ENCODE measurements at places on chromosomes 2 and 18.

GRCh38 chr2:25955036-25955435, 27.3 kb downstream of the KIF3C start:
- no peak for DNase-seq

- no peak for DNase-seq
Observed at GRCh38 chr2:228986961-228987360, 284.1 kb downstream of the PID1 start.

DNA sequence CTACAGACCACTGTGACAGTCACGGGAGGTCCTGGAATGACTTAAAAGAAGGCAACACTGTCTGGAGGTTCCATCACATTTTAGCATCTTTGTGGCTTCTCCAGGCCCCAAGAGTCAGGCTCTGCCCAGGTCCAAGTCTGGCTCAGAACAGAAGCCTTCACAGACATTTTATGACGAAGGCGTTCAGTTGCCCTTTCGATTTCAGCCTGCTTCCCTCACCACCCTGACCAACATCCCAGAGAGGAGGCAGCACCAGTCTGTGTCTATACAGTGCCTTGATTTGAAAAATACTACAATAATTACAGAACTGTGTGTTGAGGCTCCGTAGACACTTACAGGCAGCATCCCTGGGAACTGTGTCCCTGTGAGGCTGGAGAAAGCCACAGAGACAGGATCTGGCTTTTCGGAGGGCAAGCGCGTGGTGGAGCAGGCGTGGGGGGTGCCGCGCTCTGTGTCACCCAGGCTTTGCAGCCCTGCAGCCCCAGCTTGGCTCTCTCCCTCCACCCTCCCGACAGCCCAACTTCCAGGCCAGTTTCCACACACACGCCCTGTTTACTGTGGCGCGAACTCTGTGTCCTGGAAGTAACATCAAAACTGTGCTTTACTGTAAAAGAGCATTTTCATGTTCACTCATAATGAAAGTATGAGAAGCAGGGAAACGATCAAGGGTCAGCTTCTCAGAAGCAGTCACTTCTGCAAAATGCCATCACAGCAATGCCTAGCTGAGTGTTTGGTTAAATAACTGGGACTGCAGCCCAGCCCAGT, 153.5 kb upstream of the ALKAL2 start:
- no peak for DNase-seq

DNA sequence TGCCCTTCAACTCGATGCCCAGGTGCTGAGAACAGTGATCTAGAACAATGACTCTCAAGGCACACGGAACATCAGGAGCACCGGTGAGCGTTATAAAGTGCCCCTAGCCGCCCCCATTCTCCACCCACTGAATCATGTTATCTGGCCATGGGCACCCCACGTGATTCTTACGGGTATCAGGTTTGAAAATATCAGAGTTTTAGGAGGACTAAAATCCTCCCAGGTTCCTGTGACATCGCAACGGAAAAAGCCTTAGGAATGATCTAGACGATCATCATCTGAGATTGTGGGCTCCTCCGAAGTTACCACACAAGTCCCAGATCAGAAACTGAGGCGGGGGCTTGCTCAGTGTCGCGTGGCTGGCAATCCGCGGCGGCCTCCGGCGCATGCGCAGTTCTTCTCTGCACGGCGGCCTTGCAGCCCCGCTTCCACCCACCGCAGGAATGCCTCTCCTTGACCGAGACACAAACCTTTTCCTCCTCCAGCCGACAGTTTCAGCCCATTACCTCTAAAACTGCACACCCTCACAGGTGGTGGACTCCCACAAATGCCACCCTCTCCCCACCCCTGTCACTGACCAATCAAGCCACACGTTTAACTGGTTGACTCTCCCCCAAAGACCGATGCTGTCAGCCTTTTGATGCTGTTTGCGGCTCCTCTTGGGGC, 5.8 kb upstream of the MRPL33 start:
- peak; percentile 59 for DNase-seq

DNA sequence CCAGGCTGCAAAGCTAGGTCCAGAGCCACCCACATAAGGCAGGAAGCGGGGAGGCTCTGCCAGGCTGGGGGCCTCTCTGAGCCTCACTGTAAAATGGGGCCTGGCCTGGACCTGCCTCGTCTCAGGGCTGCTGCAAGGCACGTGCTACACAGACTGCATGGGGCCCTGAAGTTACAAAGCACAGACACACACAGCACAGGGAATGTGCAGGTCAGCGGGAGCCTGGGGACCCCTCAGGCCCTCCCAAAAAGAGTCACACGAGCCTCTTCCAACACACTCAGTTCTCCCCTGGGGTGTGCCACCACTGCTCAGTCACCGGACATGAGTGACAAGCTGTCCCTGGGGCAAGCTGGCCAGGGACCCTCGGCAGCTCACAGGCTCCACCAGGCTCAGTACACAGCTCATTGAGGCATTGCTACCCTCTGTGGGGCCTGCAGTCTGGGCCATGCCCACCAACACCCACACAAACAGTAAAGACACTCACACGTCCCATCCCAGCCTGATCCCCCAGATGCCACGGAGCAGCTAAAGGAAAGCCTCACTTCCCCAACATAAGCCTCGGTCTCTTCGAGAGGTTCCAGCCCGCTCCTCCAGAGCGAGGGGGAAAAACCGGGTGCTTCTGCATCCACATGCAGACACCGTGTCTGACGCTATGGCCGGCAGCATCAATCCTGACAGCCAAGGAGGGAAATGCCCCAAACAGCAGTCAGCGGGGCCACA, 33.7 kb downstream of the BOK start:
- no peak for DNase-seq

- DNase-seq: no peak
Observed at GRCh38 chr2:71865391-71865965, 282.2 kb downstream of the CYP26B1 start.

GRCh38 chr2:239529313-239530015, 128.6 kb upstream of the HDAC4 start:
- no peak for DNase-seq

GRCh38 chr2:27723372-27724144, 48.0 kb upstream of the MRPL33 start:
- DNase-seq: no peak

DNA sequence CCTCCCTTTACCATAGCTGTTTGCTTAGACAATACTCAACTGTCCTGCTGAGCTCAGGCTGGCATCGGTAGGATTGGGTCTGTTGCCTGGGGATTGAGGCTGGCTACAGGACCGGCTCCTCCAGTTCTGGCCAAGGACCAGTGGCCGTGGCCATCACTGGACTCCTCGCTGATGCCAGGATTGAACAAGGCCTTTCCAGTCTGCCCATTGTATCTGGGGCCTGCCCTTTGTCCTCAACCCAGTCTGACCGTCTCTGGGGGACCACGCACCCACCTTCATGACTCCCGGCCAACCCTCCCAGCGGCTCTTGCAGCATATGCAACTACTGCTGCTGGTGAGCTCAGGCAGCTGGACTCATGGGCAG, 28.7 kb downstream of the SH2D6 start:
- DNase-seq: no peak

DNA sequence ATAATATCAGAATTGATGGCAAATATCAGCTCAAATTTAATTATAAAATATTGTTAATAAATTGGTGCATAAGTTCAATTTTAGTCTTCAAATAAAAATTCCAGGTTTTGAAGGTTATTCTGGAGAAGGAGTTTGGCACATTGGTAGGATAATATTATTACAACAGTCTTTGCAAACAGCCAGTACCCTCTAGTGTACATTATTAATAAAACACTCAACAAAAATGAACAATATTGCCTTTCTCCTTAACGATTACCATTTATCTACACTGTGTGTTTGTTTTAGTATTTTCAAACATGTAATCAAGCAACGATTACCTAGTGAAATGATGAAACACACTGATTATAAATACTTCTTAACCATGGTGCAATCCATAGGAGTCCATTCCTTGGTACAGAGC, 334.0 kb upstream of the FSIP2 start:
- DNase-seq: no peak

Measured in muscle of back (tissue), 13 donors.